Thoracic aorta (tissue), 2 donors: ENCODE measurements at places on chromosomes 5 and 9.

GRCh38 chr9:85112391-85112790 lies 442.9 kb downstream of the NTRK2 start:
- no peak for DNase-seq

- peak; percentile 45 for DNase-seq
These were observed 13.6 kb upstream of the COL27A1 start for GRCh38 chr9:114141553-114142402.

- no peak for DNase-seq
These were observed 275.1 kb upstream of the MAP3K1 start for GRCh38 chr5:56540266-56540665.

DNA sequence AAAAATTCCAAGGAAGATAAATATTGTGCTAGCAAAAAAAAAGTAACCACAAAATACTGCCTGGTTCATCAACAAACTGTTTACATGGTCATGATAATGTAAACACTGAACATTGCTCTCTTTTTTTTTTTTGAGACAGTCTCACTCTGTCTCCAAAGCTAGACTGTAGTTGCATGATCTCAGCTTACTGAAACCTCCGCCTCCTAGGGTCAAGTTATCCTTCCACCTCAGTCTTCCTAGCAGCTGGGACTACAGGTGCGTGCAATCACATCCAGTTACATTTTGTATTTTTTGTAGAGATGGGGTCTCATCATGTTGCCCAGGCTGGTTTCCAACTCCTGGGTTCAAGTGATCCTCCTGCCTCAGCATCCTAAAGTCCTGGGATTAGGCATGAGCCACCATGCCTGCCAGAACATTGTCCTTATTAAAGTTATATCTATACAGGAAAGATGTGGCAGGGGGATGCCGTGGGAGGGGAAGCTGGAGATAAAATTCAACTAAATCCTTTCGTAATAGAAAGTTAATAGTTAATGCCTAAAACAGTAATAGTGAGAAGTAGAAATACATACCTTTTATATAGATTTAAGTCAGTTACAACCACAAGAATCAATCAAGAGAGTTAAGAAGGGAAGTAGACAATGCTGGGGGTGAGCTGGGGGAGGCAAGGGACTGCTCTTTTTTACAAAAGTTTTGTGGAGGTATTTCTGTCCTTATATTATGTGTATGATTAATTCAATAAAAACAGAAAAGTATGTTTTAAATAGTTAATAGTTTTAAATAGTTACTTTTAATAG lies 52.3 kb downstream of the RGMB start:
- no peak for DNase-seq

DNA sequence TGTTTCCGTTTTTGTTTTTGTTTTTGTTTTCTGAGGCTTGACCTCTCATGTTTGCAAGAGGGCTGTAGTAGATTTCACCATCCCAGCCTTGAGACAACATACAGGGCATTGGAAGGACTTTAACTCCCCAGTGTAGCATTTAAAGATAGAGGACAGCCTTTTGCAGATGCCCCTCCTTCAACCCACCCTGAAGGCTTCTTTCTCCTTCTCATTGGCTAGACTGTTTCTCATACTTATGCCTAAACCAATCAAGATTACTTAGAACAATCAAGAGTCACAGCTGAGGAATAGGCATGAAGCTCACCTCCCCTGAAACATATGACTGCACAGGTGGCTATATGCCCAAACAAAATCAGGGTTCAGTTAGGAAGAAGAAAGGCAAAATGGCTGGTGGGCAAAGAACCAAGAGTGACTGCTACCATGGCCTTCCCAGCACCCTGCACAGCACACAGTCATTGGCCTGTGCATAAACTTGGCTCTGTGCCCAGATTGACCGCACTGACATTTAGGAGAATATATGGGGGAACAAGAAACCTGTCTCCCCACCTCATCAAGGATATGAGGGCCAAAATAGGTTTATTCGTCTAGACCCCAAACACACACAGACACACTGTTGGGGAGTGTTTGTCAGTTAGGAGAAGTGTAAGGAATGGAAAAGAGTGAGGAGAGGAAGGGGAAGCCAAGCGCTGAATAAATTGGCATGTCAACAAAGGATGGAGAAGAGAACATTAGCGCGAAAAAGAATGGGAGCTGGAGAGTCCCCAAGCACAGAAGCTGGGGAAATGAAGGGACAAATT lies 137.3 kb upstream of the RANBP3L start:
- DNase-seq, result no peak
